ENCODE measurements at places on chromosomes 5 and 9. TPM values are rescaled to one million over a fixed set of nuclear protein-coding genes. Genes with fewer than 3 reads are reported as not detected.

DNA sequence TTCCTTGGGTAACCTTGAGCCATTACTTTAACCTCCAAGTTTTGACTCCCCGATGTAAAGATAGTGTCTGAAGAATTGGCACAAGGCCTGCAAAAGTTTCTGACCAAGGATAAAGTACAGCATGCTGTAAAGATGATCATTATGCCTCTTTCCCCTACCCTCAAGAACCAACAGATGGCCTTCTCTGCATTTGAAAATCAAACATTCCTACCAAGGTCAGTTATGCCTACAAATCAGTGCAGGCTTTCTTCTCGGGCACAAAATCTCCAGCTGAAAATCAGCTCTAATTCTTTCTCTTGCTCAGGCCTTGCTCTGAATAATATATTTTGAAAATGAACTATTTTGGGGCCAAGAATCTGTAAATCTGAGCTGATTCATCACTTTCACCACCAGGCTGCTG is 59.7 kb downstream of the PPP2R2B start:
- DNase-seq = no peak

DNA sequence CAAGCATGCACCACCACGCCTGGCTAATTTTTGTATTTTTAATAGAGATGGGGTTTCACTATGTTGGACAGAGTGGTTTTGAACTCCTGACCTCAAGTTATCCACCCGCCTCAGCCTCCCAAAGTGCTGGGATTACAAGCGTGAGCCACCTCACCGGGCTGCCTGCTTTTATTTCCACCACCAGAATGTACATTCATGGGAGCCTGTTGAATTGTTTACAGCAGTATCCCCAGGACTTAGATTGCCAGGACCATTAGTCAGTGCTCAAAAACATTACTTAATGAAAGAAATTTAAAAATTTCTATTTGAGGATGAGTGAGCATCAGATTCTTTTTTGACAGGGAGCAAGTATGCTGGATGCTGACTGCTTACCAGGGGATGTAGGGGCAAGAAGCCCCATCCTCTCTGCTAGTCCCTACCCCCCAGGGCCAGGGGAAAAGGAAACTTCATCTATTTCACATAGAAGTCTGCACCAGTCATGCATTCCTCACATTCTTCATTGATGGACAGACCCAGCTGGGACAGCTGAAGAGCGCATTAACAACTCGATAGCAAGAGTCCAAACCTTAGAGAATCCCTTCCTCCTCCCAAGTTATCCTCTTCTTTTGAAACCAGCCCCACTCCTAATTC is 10.3 kb upstream of the RGMB start:
- peak; percentile 100 for DNase-seq

DNA sequence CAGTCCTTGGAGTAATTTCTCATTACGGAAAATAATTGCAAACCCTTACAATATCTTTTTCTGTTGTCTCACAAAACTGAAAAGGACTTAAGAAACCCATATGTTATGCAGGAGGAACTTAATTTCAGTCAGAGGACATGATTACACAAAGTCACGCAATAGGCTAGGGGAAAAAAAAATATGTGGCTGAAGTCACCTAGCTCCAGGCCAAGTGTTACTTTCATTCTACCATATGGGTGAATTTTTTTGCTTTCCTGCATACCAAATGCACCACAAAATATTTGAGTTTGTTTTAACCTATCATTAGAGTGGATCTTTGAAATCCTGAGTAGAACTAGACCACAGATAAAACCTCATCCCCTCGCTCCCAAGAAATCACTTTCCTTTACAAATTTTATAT is 523.5 kb downstream of the CAAP1 start:
- no peak for DNase-seq

DNA sequence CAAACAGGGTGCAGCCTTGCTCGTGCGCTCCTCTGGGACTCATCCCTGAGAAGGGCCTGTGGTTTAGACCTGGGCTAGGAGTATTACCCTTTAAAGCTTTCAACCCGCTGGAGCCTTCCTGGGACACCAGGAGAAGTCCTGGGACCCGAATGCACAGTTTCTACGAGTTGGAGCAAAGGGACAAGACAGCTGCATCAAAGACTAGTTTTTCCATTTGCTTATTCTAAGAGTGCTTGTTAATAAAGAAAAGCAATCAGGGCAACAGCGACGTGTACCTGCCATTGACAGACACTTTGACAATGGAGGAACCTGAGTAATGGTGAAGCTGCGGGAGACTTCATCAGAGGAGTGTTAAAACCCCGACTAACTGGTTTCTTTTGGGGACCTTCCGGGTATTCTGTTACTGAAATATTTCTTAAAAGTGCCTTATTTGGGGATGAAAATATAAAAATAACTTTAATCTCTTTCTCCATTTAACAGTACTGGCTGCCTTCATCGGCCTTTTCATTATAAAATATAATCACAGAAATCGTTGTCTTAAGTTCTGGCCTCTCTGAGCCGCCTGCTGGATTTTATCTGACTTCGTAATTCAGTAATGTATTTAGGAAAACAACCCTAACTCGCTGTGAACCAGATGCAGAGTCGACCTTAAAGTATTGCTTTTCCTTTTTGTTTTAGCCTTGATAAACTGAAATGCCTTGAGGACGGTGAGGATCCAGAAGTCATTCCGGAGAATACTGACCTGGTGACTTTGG is 732 bp downstream of the SNAPC3 start:
- DNase-seq = peak; percentile 29

DNA sequence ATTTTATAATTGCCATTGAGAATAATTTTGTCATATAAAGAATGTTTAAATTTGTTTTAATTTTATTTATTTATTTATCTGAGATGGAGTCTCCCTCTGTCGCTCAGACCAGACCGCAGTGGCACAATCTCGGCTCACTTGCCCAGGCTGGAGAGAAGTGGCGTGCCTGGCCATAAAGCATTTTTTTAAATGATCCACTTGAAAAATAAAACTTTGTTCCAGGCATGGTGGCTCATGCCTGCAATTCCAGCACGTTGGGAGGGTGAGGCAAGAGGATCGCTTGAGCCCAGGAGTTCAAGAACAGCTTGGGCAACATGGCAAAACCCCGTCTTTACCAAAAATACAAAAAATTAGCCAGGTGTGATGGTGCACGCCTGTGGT is 2.1 kb upstream of the SIT1 start:
- DNase-seq = no peak

GRCh38 chr9:114055894-114056293 is 22.2 kb downstream of the AMBP start:
- no peak for DNase-seq

GRCh38 chr9:6414247-6414641 is 1.2 kb downstream of the UHRF2 start:
- peak; percentile 47 for DNase-seq

- DNase-seq = no peak
Measured at GRCh38 chr5:135482381-135482933, 30.3 kb upstream of the TIFAB start.

WNT8A gene
- not detected for total RNA-seq

PCDHA10 gene
- total RNA-seq = not detected

ZDHHC11B gene
- not detected for total RNA-seq

All from LHCN-M2 (cell line).